Left cardiac atrium (tissue), 4 donors: ENCODE measurements at places on chromosomes 3 and 15. TPM values are rescaled to one million over a fixed set of nuclear protein-coding genes. Genes with fewer than 3 reads are reported as not detected.

Gene BCHE
- total RNA-seq = 13.2 TPM

Gene IMPG2
- 0.31 TPM for total RNA-seq

Gene PCOLCE2
- 126 TPM for total RNA-seq

Gene PTH1R
- 10.0 TPM for total RNA-seq

Gene GHRL
- not detected for total RNA-seq

DNA sequence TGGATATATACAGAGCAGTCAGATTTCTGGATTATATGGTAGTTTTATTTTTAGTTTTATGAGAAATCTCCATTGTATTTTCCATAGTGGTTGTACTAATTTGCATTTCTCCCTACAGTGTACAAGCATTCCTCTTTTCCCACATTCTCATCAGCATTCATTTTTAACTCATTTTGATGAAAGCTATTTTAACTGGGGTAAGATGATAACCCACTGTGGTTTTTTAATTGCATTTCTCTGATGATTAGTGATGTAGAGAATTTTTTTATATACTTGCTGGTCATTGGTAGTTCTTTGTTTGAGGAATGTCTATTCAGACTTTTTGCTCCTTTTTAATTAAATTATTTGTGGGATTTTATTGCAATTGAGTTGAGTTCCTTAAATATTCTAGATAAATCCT lies 903.6 kb downstream of the DIPK2A start:
- DNase-seq = no peak

- no peak for DNase-seq
Measured at GRCh38 chr3:19702416-19703078, 231.5 kb downstream of the EFHB start.

GRCh38 chr3:24145981-24146822 lies 201.1 kb downstream of the NR1D2 start:
- no peak for DNase-seq

DNA sequence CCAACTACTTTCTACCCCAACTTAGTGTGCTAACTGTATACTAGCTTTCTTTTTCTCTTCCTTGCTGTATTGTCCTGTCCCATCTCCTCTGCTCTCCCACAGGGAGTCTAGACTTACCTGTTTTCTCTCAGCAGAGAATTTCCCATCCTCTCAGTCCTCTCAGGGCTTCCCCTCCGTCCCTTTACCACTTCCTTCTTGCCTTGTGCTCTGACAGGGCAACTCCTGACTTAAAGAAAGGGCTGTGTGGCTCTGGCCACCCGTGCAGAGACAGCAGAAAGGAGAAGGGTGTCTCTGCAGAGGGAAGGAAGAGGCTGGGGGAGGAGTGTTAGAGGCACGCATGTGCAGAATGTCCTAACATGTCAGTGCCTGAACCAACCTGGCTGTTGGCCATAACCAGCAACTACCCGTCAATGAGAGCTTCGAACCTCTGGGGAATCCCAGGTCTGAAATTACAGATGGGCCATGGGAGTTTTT lies at the start of gene GCSAM:
Gene GCSAM, minus strand, starts transcription at position 274 of the 474 bp plus-strand sequence. Its CDS starts 128 bp downstream, at position 146.
- DNase-seq = peak; percentile 39

DNA sequence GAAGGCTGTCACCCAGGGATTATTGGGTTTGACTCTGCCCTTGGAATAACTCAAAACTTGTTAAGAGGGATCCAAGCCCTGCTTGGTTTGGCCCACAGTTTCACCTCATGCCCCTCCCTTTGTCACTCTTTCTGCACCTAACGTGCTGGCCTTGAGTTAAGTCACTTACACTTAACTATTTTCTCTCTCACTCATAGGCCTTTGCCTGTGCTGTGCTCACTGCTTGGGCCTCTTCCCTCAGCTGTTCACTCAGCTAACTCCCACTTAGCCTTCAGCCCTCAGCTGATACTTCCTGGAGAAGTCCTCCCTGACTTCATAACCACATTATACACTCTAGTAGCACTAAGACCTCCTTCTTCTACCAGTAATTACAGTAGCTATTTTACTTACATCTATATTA lies 133.3 kb downstream of the CMSS1 start:
- no peak for DNase-seq

DNA sequence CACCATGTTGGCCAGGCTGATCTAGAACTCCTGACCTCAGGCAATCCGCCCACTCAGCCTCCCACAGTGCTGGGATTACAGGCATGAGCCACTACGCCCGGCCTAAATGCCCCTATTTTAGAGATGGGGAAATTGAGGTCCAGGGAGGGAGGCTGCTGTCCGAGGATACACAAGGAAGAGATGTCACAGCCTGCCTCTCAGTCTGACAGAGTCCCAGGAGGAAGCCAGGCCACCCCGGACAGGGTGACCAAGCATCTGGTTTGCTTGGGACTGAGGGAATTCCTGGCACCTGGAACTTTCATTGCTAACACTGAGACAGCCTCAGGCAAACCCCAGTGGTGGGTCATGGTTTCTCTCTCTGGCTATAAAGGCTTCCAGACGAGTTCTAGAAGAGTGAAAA lies 30.6 kb upstream of the ADAMTS7 start:
- no peak for DNase-seq

DNA sequence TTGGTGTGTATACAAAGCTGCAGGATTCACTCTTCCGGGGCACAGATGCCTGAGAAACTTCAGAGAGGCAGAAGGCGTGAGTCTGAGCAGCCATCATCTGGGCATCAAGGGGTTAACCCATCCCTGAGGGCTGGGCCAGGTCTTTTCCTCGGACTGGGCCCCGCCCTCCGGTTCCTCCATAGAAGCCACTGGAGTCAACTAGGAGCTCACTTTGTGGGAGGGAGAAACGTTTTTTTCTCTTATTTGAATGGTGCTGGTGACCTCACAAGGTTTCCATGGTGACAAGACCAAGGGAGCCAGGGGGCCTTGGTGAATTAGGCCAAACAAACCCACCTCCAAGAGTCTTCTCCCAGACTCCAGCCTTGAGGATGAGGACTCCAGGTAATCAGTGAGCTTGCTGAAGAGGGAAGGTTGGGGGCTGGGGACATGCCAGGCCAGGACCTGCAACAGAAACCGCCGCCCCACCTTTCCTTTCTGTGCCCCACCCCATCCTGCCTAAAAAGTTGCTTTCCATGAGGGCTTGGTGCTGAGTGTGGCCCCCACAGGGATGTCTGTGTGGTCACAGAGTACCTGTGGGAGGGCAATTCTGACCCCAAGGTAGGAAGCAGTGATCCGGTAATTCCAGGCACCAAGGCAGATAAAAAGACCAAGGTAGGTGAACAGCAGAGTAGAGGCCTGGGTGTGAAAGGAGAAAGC lies 14.8 kb upstream of the INSYN1 start:
- DNase-seq = no peak

GRCh38 chr3:179432451-179432850 lies 18.8 kb downstream of the GNB4 start:
- DNase-seq = no peak

- peak; percentile 51 for DNase-seq
Measured at GRCh38 chr3:127822041-127822681, at the start of gene MGLL. MGLL (minus strand) TSS chr3:127822515; CDS start chr3:127822318, 197 bp downstream.

DNA sequence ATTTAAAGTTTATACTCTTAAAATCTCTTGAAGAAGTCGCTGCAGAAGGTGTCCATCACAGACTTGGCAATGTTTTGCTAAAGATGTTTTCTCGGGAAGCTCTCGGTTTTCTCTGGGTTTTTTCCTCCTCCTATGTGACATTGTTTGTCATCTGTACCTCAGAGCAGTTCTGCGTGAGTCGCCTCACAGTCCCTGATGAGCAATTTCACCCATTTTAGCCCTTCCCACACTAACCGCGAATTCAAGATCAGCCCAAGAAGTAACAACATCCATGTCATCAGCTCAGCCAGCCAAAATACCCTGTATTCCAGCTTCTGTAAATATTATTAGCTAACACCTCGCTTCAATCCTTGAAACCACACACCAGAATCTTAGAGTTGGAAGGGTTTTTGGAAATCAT lies 224.3 kb upstream of the SETMAR start:
- DNase-seq = no peak

- DNase-seq = no peak
Measured at GRCh38 chr3:46361408-46362283, 7.7 kb downstream of the CCR2 start.
